WTC11 (cell line): ENCODE measurements at places on chromosomes 3 and 15. TPM values are rescaled to one million over a fixed set of nuclear protein-coding genes. Genes with fewer than 3 reads are reported as not detected.

DNA sequence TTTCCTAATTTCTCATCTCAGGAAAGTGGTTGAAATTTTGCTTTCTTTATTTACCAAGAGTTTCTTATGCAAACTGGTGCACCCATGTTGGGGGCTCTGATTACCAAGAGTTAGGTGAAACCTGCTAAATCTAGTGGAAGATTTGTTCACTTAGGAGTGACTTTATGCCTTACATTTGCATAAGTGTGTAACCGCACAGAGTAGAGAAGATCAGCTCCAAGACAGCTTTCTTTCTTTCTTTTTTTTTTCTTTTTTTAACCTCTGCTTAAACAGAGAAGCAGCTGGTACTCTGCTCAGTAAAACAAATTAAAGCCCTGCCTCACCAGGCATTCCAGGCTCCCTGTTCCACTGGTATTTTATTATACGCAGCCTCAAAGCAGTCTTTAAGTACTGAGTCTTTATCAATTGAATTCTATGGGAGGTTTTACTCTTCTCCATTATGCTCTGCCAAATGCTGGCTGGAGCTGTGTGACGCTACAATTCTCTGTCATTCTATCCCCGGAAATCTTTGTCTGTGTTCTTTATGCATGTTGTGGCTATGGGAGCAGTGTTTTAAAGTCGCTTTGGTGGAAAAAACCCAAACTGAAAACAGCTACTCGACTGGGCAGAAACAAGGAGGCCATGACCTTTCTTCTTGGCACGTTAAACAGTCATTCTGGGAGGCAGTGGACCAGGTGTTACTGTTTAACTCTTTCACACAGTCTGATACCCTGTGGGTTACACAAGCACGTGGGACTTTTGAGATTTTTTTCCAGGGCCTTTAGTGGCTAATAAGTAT lies 55.2 kb upstream of the GBE1 start:
- peaks cover 5% of the 10 kb centered on the region for H3K4me1 ChIP-seq
- H3K4me3 ChIP-seq: no peak overlapping the region
- no peak for DNase-seq
- no peak overlapping the region for H3K27ac ChIP-seq
- H3K36me3 ChIP-seq: peaks cover 15% of the 10 kb centered on the region

ZBED2 gene
- 0.07 to 0.16 TPM (median 0.09 TPM) in 3 replicates for total RNA-seq

DNA sequence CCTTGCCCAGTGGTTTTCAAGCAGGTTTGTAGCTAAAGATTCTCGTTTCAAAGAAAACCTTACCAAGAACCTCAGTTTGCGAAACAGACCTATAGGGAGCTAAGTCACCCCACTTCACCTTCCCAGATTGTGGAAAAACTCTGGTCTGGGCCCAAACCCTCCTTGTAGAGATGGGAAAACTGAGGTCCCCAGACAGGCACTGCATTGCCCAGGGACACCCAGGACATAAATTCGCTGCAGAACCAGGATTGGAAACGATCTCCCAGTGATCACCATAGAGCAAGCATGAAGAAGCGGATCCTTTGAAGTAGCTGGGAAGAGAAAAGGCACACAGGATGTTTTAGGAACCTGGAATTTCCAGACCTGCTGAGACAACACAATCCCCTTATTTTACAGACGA lies 85.6 kb upstream of the PIAS1 start:
- DNase-seq: no peak
- H3K4me3 ChIP-seq: peak overlapping the region; percentile 74
- no peaks in the 10 kb centered on the region for H3K27me3 ChIP-seq
- no peaks in the 10 kb centered on the region for H3K36me3 ChIP-seq
- peaks cover 22% of the 10 kb centered on the region for H3K4me1 ChIP-seq
- no peak overlapping the region for H3K27ac ChIP-seq

DNA sequence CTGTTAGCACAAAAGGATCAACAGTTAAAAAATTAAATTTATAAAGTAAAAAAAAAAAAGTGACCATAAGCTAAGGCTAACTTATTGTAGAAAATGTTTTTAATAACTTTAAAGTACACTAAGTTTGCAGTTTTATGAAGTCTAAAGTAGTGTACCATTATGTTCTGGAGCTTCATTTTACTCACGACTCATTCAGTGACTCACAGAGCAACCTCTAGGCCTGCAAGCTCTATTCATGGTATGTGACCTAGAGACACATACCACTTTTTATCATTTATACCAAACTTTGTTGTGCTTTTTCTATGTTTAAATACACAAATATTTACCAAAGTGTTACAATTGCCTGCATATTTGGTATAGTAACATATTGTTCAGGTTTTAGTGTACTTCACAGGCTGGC lies 1552.3 kb downstream of the OTOL1 start:
- no peaks in the 10 kb centered on the region for H3K4me1 ChIP-seq
- no peak overlapping the region for H3K27ac ChIP-seq
- no peak overlapping the region for H3K4me3 ChIP-seq
- no peaks in the 10 kb centered on the region for H3K27me3 ChIP-seq
- no peak for DNase-seq
- H3K36me3 ChIP-seq: peaks cover 22% of the 10 kb centered on the region

PYGO1 gene
- total RNA-seq: 0.46 to 0.55 TPM (median 0.50 TPM) in 3 replicates

- H3K4me1 ChIP-seq: peaks cover 31% of the 10 kb centered on the region
- H3K27ac ChIP-seq: no peak overlapping the region
- H3K36me3 ChIP-seq: peaks cover 18% of the 10 kb centered on the region
- no peak for DNase-seq
- H3K27me3 ChIP-seq: no peaks in the 10 kb centered on the region
Measured at GRCh38 chr3:9077029-9077428, 113.8 kb upstream of the RAD18 start.

ZDHHC23 gene
- total RNA-seq: 16.1 to 19.2 TPM (median 17.9 TPM) in 3 replicates

IL5RA gene
- not detected in 3 replicates for total RNA-seq

FBXL22 gene
- total RNA-seq: 0.46 to 0.73 TPM (median 0.46 TPM) in 3 replicates

GRCh38 chr3:30895329-30895728 lies 868 bp upstream of the GADL1 start:
- H3K4me3 ChIP-seq: peak overlapping the region; percentile 72
- no peaks in the 10 kb centered on the region for H3K36me3 ChIP-seq
- peaks cover 25% of the 10 kb centered on the region for H3K27me3 ChIP-seq
- no peak for DNase-seq
